ENCODE measurements at places on chromosomes 1 and 21. TPM values are rescaled to one million over a fixed set of nuclear protein-coding genes. Genes with fewer than 3 reads are reported as not detected.

GRCh38 chr21:34154878-34155277 lies 81.5 kb downstream of the MRPS6 start:
- DNase-seq = peak; percentile 59

GRCh38 chr21:44850905-44851657 lies 22.4 kb downstream of the PTTG1IP start:
- DNase-seq = no peak

DNA sequence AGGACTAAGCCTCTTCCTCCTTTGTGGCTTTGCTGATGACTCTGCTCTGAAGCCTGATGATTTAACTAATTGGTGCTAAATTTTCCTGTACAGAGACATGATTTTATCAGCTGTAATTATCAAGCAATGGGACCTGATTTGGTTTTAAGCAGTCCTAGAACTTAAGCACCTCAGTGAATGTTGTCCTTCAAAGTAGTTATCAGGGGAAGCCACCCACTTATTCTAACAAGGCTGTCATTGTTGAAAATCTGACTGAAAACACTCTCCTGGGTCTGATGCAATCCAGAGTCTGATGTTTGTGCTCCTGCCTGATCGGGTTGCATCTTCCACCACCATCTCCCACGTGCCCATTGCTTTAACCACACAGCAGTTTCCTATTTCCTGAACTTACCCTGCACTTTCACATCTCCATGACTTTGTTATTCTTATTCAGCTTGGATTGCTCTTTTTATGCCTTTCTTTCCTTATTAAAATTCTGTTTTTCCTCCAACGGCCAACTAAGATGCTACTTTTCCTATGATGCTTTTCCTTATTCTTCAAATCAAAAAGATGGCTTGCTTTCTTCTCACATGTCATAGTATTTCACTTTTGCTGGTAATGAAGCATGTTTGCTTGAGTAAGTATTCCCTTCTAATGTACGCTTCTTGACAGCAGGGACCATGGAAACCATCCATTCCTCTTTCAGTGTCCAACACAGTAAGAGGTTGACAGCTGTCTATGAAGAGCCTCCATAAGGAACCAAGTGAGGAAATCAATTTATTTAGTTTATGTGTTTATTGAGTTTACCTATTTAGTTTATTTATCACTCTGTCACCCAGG lies 55.0 kb downstream of the S1PR1 start:
- DNase-seq = no peak

- DNase-seq = no peak
Measured at GRCh38 chr1:38848071-38848470, 11.5 kb downstream of the RRAGC start.

GRCh38 chr1:35285771-35286606 lies 17.5 kb downstream of the ZMYM4 start:
- no peak for DNase-seq

Gene FCER1A
- total RNA-seq = 31.1 TPM

GRCh38 chr1:56225964-56226815 lies 353.2 kb downstream of the PLPP3 start:
- no peak for DNase-seq

- DNase-seq = no peak
Measured at GRCh38 chr1:193144999-193145398, 23.2 kb downstream of the CDC73 start.

Gene ZMYND12
- total RNA-seq = 0.42 TPM

GRCh38 chr1:21816602-21817302 lies 4.7 kb downstream of the LDLRAD2 start:
- no peak for DNase-seq

Gene IGSF9
- 18.8 TPM for total RNA-seq

Gene TAS1R1
- not detected for total RNA-seq

DNA sequence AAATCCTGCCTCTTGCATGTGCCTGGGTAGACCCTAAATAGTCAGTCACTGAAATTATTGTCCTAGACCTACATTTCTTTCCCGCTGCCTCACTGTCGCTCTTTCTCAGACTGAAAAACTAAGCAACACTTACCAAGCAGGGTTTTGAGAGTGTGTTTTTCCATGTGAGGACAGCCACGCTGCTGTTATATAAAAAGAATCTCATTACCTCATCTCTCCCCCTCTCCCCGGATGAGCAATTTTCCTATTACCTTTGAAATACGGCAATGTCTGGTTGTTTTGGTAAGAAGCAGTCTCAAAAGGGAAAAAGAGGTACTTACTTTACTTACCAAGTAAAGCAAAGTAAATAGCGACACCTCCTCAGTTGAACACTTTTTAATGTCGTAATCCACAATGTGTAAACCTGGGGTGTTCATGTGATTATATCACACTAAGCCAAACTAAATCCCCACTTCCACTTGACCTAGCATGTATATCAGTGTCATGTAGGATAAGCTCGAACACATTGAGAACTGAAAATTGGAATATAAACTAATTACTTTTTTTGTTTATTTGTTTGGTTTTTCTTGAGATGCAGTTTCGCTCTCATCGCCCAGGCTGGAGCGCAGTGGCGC lies 12.2 kb upstream of the VN1R5 start:
- DNase-seq = no peak

DNA sequence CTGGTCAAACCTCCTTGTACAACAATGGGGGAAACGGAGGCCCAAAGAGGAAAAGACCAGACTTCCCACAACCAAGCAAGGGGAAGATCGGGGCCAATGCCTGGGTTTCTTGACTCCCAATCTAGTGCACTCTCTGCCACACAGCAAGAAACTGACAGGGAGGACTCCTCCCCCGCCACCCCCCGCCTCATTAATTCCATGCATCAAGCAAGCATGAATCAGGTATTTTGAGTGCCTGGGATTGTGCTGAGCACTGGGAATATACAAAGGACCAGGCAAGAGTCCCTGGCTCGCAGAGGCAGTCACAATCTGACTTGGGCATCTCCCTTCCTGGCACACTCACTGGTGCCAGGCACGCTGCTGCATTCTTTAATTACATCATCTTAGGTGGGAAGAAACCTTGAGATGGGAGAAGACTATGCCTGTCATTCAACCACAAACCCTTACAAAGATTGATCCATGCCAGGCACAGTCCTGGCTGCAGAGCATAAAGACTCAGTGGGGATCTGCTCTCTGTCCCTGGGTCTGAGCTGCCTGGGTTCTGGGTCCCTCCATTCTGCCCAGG lies 4.4 kb upstream of the KCNC4 start:
- DNase-seq = no peak

GRCh38 chr1:226939438-226940028 lies 561 bp upstream of the COQ8A start:
- peak; percentile 95 for DNase-seq

Gene SPRR4
- 123 TPM for total RNA-seq

DNA sequence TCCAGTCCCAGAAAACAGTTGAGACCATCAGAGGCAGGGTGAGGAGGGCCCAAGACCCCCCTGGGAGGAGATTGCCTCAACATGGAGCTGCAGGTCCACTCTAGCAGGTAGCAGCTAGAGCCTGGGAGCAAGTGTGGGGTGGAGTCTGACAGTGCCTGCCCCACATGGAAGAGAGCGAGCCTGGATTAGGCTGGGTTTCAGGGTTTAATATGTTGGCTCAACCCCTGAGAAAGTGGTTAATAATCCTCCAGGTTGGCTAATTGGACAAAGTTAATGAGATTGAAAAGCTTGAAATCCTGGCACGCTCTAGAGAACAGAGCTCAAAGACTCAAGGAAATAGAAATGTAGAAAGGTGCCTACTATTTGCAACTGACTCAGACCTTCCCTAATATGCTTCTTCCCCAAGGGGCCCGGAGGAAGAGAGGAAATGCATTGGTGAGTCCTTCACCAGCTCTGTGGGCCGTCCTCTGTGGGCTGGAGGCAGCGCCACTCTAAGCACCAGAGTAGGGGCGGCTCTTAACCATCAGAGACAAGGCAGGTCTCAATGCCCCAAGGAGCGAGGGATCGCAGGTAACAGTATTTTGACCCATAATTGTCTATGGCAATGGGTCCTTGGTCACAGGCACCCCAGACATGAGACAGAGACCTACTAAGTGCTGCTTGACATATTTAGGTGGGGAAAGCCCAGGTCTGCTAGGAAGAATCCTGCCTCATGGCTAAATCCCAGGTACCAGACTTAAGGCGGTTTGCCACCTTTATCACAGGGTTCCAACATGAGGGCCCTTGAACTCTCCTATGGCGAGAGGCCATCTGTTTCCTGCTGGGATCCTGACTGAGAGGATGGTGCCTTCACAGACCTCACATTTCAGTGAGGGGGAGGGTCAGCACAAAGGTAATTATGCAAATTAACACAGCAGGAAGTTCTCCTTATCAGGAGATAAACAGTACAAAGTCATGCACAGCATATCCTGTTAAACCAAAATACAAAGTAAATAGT lies 33.8 kb downstream of the RSPH1 start:
- peak; percentile 76 for DNase-seq

Gene MMEL1
- 0.27 TPM for total RNA-seq

DNA sequence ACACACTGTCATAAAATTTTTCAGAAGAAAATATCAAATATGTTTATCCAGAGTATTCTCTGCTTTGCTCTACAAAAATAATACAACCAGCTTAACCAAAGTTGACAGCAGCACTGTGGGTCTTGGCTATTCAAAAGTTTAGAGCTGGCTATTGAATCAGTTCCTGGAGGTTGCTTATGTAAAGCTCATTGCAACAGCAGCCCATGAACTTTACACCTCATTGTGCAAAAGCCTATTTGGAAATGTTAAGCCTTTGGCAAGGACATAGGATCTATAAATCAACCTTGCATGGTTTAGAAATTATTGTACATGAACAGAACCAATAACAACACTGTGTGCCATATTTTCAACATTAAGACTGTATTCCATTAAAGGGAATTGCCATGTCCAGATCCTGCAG lies 714.9 kb downstream of the ADGRL2 start:
- DNase-seq = no peak

- no peak for DNase-seq
Measured at GRCh38 chr21:46397211-46397905, 61.3 kb upstream of the DIP2A start.

- no peak for DNase-seq
Measured at GRCh38 chr21:32364796-32365195, 28.0 kb downstream of the URB1 start.

GRCh38 chr21:18006691-18007090 lies 187.5 kb upstream of the C21orf91 start:
- no peak for DNase-seq

- DNase-seq = no peak
Measured at GRCh38 chr1:238177960-238178645, 287.4 kb upstream of the ZP4 start.

DNA sequence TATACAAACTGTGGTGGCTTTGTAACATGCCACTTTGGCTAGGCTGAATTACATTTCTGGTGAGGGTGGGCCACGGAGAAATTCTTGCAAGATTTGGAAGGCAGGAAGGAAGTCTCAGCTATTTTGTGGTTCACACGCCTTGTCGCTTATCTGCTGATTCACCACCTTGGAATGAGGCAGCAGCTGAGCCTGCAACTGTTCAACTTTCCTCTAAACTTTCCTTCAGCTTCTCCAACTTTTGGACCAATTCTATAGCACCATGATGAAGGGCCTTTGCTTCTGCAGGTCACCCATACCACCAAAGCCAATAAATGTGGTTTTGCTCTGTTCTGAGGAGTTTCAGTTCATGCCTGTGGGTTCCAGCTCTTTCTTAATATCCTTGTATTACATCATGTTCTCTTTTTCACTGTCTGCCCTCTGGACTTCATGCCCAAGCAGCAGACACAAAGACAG lies 337.6 kb upstream of the SNX7 start:
- no peak for DNase-seq

DNA sequence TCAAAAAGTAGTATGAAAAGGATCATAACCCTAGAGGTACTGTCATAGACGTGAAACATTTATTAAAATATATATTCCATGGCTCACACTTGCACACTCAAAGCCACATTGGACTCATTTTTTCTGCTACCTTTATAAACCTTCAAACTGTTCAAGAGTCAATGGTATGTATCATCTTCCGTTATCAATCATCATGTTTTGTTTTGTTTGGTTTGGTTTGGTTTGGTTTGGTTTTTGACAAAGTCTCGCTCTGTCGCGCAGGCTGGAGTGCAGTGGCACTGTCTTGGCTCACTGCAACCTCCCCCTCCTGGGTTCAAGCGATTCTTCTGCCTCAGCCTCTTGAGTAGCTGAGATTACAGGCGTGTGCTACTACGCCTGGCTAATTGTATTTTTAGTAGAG lies 1.8 kb downstream of the IFNAR2 start:
- no peak for DNase-seq

DNA sequence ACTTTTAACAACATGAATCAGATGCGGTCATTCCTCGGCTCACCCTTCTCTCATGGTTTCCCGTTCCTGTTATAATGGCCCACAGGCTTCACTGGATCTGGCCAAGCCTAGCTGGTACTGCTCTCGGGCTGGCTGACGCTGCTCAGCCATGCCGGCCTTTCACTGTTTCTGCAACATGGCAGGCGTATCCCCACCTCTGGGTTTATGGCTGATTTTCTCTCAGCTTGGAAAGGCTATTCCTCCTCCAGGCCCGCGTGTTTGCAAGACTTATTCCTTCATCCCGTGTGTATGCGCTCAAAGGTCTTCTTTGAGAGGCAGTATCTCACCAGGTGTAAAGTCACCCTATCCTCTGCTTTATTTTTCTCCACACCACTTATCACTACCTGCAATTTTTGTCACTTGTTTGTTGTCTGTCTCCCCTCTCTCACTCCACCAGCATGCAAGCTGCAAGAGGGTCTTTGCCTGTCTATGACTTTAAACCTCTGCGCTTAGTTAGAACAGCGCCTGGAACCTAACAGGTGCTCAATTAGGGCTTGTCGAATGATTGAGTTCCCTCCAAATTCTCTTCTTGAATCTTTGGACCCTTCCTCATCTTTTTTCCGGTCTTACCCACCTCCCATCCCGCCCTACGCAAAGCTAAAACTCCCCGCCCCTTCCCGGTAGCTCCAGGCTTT lies 491 bp upstream of the RAP1A start:
- DNase-seq = no peak

DNA sequence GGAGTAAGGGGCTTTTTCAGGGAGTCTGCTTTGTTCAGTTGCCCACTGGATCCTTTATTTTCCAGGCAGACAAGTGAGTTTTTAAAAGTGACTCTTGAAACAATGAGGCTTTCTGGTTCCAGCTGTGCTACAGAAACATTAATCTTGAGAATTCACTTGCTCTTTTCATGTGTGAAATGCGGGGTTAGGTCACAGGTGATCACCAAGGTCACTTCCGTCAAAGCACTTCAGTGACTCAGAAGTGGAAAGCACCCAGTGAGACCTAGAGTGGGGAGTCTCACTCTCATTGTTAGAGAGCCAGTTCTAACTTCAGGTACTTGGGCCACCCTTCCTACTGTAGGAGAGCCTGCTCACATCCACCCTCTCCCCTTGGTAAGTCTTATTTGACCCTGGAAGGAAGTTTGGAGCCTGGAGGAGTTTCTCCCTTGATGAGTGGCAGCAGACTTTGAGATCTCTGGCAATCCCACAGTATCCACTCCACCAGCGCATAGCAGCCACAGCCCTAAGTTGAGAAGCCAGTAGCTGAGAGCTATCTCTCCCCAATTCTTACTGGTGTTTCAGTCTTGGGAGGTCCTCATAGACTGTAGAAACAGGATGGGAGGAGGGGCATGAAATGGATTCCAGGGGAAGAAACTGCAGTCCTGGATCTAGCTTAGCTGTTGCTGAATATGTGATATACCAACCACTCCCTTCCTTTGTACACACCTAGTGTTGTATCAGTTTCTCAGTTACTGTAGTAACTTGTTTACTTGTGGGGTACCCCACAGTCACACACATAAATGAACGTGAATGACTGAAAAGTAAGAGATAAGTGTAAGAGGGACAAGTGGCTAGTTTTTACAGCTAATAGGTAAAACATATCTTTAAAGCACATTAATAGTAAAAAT lies 3.1 kb downstream of the TACSTD2 start:
- DNase-seq = no peak

- no peak for DNase-seq
Measured at GRCh38 chr1:55519937-55520683, 304.9 kb upstream of the USP24 start.
